ENCODE measurements at places on chromosomes 2 and 18.

GRCh38 chr18:60200558-60200957, 172.0 kb downstream of the MC4R start:
- DNase-seq: no peak

GRCh38 chr2:150167711-150168110, 319.8 kb downstream of the RND3 start:
- no peak for DNase-seq

GRCh38 chr2:10845640-10846039, 33.1 kb upstream of the PDIA6 start:
- no peak for DNase-seq

- DNase-seq: no peak
These were observed 14.0 kb downstream of the TMEM127 start for GRCh38 chr2:96251721-96252292.

- no peak for DNase-seq
These were observed 23.4 kb downstream of the MROH2A start for GRCh38 chr2:233801357-233802131.

DNA sequence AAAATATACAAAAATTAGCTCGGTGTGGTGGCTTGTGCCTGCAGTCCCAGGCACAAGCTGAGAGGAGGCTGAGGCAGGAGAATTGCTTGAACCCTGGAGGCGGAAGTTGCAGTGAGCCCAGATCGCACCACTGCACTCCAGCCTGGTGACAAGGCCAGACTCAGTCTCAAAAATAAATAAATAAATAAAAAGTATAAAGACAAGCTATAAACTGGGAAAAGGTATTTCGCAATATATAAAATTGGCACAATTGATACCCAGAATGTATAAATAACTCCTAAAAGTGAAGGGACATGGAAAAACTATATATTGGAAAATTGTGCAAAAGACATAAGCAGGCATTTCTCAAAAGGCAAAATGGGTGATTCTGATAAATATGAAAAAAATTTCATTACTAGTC, 657.9 kb upstream of the SLC8A1 start:
- no peak for DNase-seq

DNA sequence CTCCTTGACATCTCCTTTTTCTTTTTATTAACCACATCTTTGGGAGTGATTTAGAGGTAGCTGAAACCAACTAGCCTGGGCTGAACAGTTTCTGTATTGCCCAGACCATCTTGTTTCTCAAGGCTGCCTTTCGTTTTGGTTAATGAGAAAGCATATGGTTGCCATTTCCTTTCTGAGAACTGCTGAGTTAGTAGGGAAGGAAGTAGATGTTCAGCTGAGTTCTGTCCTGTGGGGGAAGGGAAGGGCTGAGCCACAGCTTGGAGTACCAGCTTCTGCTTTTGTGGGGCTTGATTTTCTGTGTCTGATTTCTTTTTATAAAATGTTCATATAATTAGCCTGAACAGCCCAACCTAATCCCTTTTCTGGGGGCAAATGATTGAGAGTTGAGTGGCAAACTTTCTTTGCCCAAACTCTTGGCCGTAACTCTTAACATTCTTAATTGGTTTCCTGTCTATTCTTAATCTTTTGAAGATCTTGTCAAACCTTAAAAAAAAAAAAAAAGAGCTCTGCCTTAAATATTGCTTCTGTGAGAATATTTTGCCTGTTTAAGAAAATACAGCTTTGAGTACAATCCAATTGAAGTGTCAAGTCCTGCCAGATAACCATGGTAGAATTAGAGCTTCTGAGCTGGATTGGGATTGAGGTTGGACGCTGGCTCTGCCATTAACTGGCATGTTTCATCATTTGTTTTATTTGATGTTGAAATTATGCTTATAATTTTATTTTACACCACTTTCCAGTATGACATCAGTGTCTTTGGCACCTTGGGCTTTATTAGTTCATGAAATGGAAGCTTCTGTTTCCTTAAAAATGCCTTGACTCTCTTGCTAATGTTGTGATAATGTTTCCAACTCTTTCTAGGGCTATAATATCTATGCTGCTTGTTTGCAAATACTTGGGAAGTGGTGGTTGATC, 1.9 kb upstream of the NABP1 start:
- peak; percentile 35 for DNase-seq

DNA sequence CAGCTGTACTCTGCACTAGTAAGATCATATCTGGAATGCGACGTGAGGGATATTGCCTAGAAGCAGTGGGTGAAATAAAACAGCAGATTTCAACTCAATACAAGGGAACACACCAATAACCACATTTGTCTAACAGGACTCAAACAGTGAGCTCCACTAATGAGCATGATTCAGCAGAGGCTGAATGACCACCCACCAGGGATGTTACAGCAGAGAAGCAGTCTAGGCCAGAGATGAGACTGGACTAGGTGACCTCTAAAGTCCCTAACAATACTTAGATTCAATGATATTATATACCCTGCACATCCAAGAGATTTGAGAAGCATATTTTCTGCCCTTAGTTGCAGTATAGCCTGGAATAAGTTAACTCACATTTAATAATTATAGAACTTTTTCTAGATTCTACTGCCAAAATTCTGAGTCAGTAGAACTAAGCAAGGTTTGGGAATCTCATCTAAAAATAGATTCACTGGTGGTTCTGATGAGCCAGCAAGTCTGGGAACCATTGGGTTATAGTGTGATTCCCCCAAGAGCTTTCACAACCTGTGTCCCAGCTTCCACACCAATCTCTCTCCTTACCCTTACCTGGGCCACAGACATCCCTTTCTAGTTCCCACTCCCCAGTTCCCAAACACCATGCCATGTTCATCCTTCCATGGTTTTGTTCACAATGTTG, 6.3 kb downstream of the THOC1 start:
- no peak for DNase-seq

GRCh38 chr2:66495788-66496640, 61.1 kb downstream of the MEIS1 start:
- DNase-seq: no peak

DNA sequence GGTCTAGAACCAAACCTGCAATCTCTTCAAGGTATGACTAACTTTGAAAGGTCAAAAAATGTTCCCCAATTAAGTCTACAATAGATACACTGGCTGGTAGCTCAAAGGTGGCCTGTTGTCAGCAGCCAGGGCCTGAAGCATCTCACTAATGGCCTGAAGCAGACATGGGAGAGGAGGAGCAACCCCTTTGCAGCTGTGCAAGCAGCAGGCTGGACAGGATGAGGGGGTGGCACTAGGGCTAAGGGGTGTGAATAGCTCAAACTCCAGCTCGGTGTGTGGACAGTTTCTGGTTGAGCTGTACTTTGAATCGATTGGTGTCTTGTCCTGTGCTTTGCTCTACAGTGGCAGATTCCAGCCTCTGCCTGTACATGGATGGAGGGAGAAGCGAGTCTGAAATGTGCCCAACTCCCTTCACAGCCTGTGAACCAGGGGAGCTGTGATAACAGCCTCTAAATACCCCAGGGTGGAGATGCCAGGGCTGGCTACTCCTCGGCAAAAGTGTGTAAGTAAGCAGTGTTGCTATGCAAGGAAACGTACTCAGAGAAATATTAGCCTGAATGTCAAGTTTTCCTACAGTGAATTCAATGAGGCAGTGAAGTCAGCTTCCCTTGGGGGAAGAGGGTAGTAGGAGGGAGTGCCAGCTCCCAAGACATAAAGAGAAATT, 34.7 kb upstream of the DTNB start:
- DNase-seq: no peak

GRCh38 chr18:43158381-43158780, 42.9 kb upstream of the RIT2 start:
- DNase-seq: no peak

DNA sequence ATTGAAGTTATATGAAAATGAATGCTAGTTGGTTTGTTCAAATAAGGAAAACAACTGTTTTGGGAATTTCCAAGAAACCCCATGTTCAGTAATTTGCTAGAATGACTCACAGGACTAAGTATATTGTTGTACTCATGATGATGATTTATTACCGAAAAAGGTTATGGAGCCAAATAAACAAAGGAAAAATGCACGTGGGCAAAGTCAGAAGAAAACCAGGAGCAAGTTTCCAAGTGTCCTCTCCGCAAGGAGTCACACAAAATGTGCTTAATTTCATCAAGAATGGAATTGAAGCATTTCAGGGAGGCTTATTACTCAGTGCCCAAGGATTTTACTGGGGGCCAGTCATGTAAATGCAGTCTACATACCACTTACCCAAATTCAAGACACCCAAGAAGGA, 1652.4 kb upstream of the TMEFF2 start:
- no peak for DNase-seq

GRCh38 chr2:66984864-66985263, 412.3 kb upstream of the ETAA1 start:
- DNase-seq: no peak

DNA sequence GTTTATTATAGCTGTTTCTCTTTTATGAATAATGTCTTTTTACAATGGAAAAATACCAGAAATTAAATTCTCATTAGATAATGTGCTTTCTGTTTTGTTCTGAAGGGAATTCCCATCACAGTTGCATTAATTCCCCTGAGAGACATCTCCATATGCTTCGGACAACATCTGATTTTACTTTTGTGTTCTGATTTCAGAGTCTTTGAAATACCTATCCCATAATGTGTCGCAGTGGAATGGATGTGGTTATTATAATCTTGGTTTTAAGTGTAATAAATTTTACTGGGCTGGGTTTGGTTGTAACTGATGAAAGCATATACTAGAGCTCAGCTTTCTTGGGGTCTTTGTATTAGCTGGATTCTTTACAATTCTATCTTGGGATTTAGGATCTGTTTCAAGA, 12.5 kb downstream of the SPTBN1 start:
- DNase-seq: no peak

GRCh38 chr2:147542351-147542750, 302.5 kb upstream of the ACVR2A start:
- DNase-seq: no peak

GRCh38 chr2:33421820-33422219, 54.6 kb upstream of the RASGRP3 start:
- DNase-seq: no peak

- DNase-seq: no peak
These were observed at the start of gene SRD5A2 for GRCh38 chr2:31580321-31581117. Gene SRD5A2 (minus strand): TSS chr2:31580938. CDS start chr2:31580900, 38 bp downstream.

DNA sequence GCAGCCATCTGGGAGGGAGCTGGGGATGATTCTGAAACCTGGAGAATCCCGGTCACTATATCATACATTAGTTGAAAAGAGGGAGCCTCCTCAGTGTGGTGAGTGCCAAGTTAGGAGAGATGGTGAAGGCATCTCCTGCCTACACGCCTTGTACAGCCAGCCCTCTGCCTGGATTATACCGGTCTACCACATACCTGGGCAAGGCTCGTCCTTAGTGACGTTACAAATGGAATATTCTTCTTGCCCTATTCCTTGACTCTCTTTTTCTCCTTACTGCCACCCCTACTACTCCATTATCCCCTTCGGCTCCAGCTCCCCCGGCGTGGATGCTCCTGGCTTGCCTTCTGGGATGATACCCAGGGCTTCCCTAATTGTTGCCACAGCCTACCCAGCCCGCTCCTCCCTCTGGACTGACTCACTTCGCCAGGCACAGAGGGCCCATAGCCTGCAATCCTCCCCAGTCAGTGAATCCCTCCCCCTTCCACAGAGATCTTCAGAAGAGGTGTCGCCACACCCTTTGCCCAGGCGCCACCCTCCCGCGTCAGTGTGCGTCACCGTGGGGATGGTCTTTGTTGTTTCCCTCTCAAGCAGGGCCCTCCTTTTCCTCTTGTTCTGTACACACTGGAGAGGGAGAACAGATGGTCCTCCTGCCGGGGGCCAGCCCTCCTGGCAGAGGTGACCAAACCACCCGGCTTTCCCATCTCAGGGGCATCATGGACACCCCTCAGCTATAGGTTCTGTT, 115.2 kb upstream of the EPAS1 start:
- no peak for DNase-seq

- no peak for DNase-seq
These were observed 1342.8 kb upstream of the TMEFF2 start for GRCh38 chr2:193537531-193537930.

- DNase-seq: no peak
These were observed 593.4 kb upstream of the NETO1 start for GRCh38 chr18:73461038-73461779.

DNA sequence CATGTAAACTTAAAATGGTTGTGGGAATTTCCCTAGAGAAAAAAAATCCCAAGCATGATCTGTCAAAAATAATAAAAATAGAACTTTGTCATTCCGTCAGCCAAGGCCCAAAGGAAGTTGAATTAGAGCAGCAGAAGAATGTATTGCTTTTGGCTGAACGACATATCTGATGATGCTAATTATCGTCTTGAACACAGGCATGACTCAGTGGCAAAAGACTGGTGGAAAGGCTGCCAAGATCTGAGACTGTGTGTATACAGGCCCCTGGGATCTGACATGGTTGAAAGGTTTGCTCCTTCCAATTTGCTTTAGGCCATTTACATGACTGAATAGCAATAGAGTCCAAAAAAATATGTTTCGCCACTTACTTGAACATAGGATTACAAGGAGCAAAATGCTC, 1057.1 kb upstream of the CRIM1 start:
- DNase-seq: no peak

- DNase-seq: no peak
These were observed 34.0 kb upstream of the CYP26B1 start for GRCh38 chr2:72181616-72182015.

DNA sequence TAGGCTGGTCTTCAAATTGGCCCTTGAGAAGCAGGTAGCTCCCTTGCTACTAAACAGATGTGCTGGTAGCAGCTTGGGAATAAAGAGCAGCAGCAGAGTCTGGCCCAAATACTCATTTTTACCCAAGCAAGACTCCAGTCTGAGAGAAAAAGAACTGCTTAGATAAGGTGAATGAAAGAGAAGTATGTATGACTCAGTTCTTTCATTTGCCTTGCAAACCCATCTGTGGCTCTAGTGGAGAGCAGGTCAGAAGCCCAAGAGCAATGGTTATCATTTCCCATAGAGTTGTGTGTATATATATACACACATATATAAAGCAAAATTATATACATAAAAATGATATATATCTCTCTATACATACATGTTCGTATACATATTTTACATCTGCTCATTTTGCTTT, 80.3 kb downstream of the CAMKMT start:
- DNase-seq: no peak

DNA sequence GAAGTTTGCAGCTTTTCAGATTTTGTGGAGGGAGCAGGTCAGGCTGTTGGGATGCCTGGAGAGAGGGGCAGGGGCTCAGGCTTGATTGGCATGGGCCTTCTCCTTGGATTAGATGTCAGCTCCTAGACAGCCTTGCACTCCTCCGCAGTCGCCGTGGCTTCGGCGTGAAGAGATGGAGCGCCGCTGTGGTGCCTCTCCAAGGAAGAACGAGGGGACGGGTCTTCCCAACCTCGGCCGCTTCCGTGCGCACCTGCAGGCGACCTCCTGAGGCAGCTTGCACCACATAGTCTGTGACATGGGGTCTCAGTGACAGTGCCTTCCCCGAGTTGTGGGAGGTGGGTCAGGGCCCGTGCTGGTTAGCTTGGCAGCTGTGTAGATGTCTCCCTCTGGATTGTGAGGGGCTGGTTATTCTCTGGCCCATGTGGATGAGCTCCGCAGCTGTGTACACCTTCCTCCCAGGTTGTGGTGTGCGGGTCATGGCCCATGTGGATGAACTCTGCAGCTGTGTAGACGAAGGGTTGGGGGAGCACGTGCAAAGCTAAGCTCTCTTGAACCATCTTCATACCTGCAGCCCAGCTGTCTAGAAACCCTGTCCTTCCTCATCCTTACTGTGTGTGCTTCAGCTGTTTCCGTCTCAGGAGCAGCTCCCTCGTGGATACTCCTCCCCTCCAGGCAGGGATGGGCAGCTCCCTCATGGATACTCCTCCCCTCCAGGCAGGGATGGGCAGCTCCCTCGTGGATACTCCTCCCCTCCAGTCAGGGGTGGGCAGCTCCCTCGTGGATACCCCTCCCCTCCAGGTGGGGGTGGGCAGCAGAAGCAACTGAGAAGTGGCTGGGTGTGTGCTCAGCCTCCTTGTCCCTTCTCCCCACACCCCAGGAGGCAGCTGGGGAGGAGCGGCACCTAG, 170.3 kb downstream of the LDLRAD4 start:
- DNase-seq: no peak

- DNase-seq: no peak
These were observed 16.5 kb downstream of the ARL4C start for GRCh38 chr2:234480337-234480736.
